ENCODE measurements at places on chromosomes 12 and 14.

- DNase-seq = no peak
Measured at GRCh38 chr14:106347291-106347778, 821.0 kb downstream of the TMEM121 start.

GRCh38 chr12:15982921-15983320, 71.8 kb downstream of the DERA start:
- DNase-seq = no peak

DNA sequence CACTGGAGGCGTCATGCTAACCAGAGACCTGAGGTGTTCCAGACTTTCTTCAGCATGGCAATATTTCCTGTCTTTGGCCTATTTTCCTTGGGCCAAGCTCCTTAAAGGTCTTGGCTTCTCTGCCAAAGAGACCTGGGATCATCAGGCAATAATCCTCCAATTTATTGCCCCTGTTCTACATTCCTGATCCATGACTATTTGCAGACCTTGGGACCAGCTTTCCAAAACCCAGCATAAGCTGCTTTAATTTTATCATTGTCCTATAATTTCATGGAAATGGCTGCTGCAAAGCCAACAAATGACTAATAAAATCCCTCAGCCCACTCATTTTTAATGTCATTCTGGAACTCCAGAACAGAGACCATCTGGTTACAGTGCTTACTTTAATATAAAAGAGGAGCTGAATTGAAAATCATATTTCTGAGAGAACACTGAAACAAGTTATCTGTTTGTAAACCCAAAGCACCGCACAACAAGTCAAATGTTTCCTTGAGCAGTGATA, 166.9 kb upstream of the BTG1 start:
- no peak for DNase-seq

DNA sequence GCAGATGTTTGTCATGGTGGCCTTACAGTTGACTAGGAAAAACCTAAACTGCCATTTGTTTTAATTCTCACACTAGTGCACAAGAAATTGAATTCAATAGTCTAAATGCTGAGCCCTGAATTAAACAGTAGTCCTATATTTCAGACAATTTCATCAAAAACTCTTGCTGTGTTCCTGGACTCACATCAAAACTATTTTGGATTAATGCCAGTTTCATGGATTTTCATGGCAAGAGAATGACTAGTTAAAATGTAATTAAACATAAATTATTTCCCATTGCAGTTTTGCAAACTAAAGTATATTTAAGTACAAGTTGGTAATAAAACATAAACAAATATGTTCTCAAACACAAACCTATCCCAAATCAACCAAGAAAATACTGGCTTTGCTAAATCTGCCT, 468.0 kb upstream of the PRICKLE1 start:
- DNase-seq = no peak

DNA sequence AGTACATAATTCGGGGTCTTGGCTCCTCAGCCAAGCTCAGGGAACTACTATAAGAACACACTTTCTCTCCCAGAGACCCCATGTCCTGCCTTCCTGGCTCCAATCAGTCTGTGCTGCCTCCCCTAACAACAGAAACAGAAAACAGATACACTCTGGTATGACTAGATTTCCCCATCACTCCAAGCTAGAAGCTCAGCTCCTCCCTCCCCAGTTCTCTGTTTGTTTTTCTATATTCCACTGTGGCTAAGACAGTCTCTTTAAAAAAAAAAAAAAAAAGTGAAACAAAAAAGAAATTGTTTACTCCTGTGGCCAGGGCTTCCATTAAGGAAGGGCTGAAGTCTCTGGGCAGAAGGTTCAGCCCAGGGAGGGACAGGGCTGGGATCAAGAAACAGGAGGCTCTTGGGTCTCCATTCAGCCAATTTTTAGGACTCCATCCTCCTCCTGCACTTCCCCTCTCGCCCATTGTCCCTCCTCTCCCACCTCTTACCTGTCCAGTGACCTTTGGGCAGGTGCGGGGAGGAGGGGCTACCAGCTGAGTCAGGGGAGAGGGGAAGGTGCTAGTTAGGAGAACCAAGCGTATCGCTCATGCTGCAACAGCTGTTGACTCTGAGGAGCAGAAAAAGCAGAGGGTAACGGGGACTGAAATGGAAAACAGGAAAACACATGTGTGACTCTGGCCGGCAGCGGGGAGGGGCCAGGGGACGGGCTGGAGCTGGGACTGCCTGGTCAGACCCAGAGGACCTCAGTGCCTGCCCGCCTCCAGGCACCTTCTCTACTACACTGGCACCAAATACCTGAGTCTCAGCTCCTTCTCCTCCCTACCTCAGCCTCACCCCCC, 4.1 kb upstream of the SLC7A7 start:
- no peak for DNase-seq

DNA sequence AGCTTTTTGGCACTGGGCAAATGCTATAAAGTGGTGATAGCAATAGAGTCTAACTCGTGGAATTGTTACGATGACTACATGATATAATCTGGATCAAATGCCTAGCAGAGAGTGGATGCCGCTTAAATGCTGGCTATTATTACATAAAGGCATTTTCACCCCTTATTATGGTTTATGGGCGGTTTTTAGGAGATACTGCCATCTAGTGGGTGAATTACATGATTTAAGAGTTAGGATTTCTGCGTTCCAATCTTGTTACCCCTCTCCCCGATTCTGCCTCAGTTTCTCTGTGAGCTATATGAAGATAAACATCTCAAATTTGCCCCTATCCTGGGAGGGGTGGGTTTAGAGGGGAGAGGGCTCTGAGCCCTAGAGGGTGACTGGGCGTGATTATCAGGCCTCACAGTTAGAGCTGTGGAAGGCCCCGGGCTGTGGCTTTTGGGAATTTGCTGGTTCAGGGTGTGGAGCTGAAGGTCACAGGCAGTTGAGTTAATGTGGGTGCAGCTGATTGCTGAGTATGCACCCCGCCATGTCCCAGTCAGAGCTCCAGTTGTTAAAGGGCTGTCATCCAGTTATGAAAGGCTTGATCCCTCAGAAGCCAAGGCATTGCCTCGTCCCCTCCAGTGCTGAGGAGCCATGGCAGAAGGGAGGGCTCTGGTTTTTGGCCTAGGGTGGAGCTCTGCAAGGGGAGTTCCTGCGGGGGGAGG, 14.4 kb downstream of the CLSTN3 start:
- no peak for DNase-seq

- peak; percentile 9 for DNase-seq
Measured at GRCh38 chr14:100654814-100655740, 67.9 kb upstream of the BEGAIN start.

- DNase-seq = no peak
Measured at GRCh38 chr12:988646-989045, 2.4 kb upstream of the ERC1 start.

- DNase-seq = no peak
Measured at GRCh38 chr12:5733136-5733755, 211.8 kb downstream of the ANO2 start.

DNA sequence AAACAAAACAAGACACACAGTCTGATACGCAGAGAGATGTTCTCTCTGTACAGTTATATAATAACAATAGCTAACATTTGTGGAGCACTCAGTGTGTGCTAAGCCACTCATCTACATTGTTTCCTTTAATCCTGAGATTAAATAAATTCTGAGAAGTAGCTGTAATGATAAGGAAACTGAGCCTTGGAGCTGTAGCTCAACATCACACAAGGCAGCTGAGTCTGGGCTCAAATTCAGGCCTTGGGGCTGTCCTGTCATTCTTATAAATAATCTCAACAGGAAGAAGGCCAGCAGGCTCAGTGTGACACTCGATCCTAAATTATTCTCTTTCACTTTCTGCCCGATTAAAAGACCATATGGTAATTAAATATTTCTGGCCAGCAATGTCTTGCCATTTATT, 24.5 kb downstream of the CDKN1B start:
- DNase-seq = no peak

DNA sequence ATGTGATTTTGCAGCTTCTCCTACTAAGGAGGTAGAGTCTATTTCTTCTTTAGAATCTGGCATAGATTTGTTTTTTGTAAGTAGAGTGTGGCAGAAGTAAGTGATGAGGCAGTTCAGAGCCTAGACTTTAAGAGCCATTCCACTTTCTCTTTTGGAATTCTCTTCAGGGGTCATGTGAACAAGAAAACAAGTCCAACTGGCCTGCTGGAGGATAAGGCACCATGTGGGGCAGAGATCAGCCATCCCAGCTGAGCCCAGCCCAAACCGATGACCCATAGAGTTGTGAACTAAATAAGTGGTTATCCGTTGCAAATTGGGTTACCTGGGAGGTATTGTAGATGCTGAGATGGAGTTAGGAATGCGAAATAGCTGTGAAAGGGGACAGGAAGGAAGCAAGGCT, 60.3 kb upstream of the TBPL2 start:
- no peak for DNase-seq

DNA sequence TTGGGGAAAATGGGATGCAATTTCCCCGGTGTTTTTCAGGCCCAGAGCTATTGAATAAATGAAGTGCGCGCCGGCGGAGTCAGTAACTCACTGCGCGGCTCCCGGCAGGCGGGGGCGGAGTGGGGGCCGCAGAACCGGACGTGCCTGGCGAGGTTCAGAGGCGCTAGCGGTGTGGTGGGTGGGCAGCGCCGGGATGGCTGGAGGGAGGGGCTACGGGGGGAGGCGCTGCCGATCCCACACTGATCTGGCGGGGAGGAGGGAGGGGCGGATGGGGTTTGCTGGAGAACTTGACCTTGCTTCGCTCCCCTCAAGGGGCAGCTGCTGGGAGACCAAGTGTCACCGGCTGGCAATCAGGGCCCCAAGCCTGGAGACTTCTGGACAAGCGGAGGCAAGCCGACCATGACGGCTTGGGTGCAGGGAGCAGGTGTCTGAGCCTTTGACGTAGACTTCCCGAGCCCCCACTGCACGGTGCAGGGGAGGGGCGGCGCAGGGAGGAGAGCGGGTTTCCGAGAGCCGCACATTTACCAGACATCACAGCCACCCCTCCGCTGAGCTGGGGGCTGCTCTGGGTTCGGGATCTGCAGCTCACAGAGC, 174.1 kb upstream of the RTL1 start:
- no peak for DNase-seq

GRCh38 chr12:57175428-57176138, 28.2 kb upstream of the LRP1-AS start:
- DNase-seq = no peak

DNA sequence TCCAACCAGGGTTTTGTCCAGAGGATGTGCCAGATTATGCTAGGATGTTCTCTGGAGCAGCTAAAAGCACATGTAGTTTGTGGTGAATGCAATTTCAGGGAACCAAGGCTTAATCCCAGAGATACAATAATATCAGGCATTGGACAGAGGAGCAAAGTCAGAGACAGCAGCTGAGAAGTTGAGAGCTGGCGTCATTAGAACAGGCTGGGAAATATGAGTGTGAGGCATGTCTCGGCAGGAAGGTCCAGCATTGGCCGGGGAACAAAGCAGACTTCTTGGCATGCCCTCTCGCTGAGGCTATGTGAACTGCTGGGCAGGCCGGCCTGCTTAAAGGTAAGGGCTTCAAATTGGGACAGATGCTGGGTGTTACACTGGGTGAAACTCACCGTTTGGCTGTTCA, 125.4 kb downstream of the CAND1 start:
- no peak for DNase-seq

GRCh38 chr12:19026614-19027488, 102.7 kb upstream of the PLEKHA5 start:
- no peak for DNase-seq

DNA sequence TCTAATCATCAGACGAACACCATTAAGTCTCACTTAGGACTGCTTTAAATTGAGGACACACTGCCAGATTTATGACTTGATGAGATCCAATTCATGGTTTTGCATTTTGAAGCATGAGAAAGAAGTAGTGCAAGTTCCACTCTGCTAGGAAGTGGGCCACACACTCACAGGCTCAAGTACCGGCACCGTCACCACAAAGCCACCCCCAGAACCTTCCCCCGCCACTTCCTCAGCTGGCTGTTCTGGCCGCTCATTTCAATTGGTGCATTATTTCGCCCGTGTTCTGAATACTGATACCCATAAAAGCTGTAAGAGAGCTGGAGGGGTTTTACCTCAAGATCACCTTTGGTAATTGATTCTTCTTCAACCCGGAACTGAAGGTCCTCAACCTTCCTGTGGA, 70.1 kb downstream of the CLIP1 start:
- no peak for DNase-seq

DNA sequence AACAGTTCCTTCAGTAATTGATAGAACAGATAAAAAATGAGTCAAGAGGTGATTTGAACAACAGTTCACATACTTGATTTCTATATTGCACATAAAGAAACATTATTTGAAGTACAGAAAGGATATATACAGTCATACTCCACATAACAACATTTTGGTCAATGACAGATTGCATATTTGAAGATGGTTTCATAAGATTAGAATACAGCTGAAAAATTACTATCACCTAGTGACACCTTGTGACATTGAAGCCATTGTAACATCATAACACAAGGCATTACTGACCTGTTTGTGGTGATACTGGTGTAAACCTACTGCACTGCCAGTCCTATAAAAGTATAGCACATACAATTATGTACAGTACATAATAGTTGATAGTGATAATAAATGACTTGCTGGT, 43.1 kb upstream of the ABCC9 start:
- DNase-seq = no peak

GRCh38 chr14:33586806-33587205, 364.1 kb downstream of the EGLN3 start:
- DNase-seq = no peak

DNA sequence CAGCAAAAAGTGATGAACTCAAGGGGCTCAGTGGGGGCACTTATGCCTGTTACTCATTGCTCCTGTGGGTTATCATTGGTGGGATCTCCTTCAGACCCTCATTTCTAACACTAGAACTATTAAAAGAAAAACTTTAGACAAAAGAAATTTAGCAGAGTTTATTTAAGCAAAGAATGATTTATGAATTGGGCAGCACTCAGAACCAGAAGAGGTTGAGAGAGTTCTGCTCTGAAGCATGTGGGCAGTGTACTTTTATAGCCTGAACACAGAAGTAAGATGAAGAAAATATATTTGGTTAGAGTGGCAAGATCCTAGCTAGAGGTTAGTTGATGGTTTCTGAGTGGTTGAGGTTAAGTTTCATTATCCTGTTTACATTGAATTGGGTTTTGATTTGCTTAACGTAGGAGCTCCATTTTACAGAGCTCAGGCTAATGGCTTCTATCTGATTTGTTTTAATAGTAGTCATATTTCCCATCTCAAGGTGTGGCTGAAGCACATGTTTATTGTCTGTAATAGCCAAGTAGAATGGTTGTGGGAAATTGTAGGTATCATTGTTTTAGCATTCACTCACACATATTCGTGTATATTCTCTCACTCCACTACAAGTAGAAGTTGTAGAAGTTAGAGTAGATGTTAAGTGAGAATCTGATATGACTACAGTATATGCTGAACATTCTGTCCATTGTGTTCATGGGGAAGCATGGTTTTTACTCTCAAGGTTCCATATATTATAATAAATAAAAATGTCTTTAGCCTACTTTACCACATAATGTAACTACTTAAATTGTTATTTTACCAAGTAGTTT, 27.6 kb downstream of the LEMD3 start:
- no peak for DNase-seq

- DNase-seq = no peak
Measured at GRCh38 chr12:93365616-93366405, 11.9 kb upstream of the NUDT4 start.

GRCh38 chr12:119667577-119668323, at the start of gene PRKAB1:
Gene PRKAB1, plus strand, starts transcription at chr12:119668133. Its CDS starts 112 bp downstream, at chr12:119668245.
- peak; percentile 93 for DNase-seq

- no peak for DNase-seq
Measured at GRCh38 chr12:121034616-121035305, 4.3 kb downstream of the OASL start.

- DNase-seq = no peak
Measured at GRCh38 chr12:124713041-124713435, 145.6 kb upstream of the NCOR2 start.

GRCh38 chr14:68518761-68519670, 273.9 kb downstream of the ZFP36L1 start:
- DNase-seq = no peak

Data from T-helper 22 cell (primary cell).